Natural killer cell (primary cell): ENCODE measurements at places on chromosomes 11 and 22. TPM values are rescaled to one million over a fixed set of nuclear protein-coding genes. Genes with fewer than 3 reads are reported as not detected.
A peak's percentile ranks its signal among the peaks of the same experiment; 100 is the strongest.

DNA sequence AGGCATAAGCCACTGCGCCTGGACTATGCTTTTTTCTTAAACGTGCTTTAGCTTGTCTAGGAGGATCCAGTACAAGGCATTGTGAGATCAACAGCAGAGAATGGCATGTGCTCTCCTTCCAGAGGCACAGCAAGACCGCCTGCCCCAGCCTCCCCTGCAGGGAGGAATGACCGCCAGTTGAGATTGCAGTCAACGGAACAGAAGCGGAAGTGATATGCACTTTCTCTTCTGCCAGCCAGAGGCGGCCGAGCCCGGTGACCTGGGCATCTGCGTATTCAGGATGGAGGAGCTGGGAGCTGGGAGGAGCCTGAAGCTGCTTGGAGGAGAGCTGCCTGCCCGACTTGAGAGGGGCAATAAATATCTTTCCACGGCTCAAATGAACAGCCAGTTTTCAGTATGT, 243.0 kb downstream of the CTTN start:
- H3K36me3 ChIP-seq = no peaks in the 10 kb centered on the region
- no peak for DNase-seq
- H3K4me3 ChIP-seq = no peak overlapping the region
- no peaks in the 10 kb centered on the region for H3K27me3 ChIP-seq
- no peaks in the 10 kb centered on the region for H3K4me1 ChIP-seq
- H3K27ac ChIP-seq = no peak overlapping the region

- no peaks in the 10 kb centered on the region for H3K4me1 ChIP-seq
- no peaks in the 10 kb centered on the region for H3K27me3 ChIP-seq
- no peak overlapping the region for H3K27ac ChIP-seq
- no peaks in the 10 kb centered on the region for H3K36me3 ChIP-seq
Measured at GRCh38 chr22:32583921-32584335, 109.3 kb downstream of the FBXO7 start.

DNA sequence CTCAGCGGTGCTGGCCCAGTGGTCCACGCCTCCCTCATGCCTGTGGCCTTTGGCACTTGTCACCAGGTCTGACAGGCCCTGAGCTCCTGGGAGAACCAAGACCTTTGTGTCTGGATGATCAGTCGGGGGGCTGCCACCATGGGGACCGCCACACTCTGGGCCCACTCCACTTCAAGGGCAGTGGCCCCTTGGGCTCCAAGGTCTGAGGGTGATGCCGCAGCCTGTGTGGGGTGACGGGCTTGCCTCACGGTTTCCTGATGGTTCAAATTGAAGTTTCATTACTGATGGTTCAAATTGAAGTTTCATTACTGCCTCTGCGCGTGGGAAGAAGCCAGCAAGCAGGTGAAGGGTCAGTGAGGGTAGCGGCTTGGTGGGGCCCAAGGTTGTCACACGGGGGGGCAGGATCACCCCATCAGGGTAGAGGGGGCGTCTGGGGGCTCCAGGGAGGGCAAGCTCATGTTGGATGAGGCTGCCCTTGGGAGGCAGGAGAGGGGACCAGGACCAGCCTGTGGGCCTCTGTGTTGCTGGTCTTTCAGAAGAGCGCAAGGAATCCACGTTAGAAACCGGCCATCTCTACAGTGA, 27.5 kb downstream of the TRMU start:
- DNase-seq = no peak
- H3K4me3 ChIP-seq = no peak overlapping the region
- no peak overlapping the region for H3K27ac ChIP-seq
- no peaks in the 10 kb centered on the region for H3K27me3 ChIP-seq
- peaks cover 33% of the 10 kb centered on the region for H3K4me1 ChIP-seq

DNA sequence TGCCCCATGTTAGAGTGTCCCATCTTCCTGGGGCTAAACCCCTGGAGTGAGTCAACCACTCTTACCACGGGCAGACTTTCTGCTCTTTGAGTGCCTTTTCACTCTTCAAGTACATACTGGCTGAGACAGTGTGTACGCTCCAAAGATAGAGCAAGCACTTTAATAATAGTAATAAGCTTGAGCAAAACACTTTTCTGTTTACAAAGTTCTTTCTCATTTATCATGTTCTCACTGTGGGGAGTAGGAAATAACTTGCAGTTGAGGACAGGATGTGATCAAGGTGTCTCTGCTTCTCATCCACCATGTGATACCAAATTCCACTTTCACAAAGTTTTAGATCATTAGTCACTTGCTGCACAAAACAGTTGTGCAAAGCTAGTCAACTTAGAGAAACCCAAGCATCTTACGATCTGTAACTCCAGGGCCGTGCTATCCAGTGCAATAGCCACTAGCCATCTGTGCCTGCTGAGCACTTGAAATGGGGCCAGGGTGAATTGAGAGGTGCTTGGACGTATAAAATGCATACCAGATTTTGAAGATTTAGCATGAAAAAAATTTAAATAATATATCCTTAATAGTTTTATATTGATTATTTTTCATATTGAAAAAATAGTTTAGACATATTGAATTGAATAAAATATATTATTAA, 135.3 kb downstream of the KIF18A start:
- no peak overlapping the region for H3K27ac ChIP-seq
- H3K4me3 ChIP-seq = no peak overlapping the region
- DNase-seq = no peak
- H3K36me3 ChIP-seq = no peaks in the 10 kb centered on the region

- no peaks in the 10 kb centered on the region for H3K4me1 ChIP-seq
- H3K27me3 ChIP-seq = no peaks in the 10 kb centered on the region
- H3K36me3 ChIP-seq = no peaks in the 10 kb centered on the region
- no peak for DNase-seq
Measured at GRCh38 chr22:28408709-28409108, 270.9 kb downstream of the TTC28 start.

DNA sequence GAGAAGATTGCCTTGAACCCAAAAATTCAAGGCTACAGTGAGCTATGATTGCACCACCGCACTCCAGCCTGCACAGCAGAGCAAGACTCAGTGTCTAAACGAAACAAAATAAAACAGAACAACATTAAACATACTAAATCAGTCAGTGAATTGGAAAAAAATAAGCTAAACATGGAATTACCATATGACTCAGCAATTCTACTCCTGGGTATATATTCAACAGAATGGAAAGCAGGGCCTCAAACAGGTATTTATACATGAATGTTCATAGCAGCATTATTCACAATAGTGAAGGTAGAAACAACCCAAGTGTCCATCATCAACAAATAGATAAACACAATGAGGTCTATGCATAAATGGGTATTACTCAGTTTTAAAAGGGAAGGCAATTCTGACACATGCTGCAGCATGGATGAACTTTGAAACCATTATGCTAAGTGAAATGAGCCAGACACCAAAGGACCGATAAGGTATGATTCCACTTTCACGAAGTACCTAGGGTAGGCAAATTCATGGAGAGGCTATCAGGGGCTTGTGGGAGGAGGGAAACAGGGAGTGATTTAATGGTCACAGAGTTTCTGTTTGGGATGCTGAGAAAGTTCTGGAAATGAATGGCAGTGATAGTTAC, 15.5 kb downstream of the NTM start:
- H3K4me1 ChIP-seq = no peaks in the 10 kb centered on the region
- no peaks in the 10 kb centered on the region for H3K36me3 ChIP-seq
- no peak overlapping the region for H3K4me3 ChIP-seq

GRCh38 chr22:21816787-21817496, 50.5 kb downstream of the MAPK1 start:
- H3K27me3 ChIP-seq = no peaks in the 10 kb centered on the region
- peaks cover 61% of the 10 kb centered on the region for H3K4me1 ChIP-seq
- H3K4me3 ChIP-seq = no peak overlapping the region
- H3K27ac ChIP-seq = peak overlapping the region; percentile 88
- no peaks in the 10 kb centered on the region for H3K36me3 ChIP-seq

DNA sequence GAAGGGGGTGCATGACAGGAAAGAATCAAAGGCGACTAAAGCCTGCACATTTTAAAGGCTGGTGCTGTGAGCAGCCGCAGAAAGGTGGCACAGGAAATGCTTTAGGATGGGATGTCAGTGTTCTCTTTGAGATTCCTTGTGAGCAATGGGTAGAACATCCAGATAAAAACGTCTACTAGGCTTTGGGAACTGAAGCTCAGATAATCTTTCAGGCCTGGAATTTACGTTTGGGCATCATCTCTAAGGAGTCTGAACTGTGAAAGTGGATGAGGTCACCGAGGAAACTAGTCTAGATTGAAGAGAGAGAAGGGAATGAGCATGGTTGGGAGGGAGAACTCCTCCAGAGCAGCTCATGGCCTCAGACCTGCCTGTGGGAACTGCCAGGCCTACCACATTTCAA, 65.7 kb downstream of the FLI1 start:
- H3K4me3 ChIP-seq = no peak overlapping the region
- no peak for DNase-seq
- no peaks in the 10 kb centered on the region for H3K27me3 ChIP-seq

GRCh38 chr11:111301004-111301841, 2.9 kb downstream of the POU2AF3 start:
- no peaks in the 10 kb centered on the region for H3K36me3 ChIP-seq
- no peak for DNase-seq
- H3K27ac ChIP-seq = no peak overlapping the region
- H3K4me3 ChIP-seq = no peak overlapping the region

- H3K4me3 ChIP-seq = no peak overlapping the region
- H3K27me3 ChIP-seq = no peaks in the 10 kb centered on the region
- no peaks in the 10 kb centered on the region for H3K36me3 ChIP-seq
- DNase-seq = no peak
- no peak overlapping the region for H3K27ac ChIP-seq
Measured at GRCh38 chr11:26937386-26937785, 56.5 kb upstream of the FIBIN start.

DNA sequence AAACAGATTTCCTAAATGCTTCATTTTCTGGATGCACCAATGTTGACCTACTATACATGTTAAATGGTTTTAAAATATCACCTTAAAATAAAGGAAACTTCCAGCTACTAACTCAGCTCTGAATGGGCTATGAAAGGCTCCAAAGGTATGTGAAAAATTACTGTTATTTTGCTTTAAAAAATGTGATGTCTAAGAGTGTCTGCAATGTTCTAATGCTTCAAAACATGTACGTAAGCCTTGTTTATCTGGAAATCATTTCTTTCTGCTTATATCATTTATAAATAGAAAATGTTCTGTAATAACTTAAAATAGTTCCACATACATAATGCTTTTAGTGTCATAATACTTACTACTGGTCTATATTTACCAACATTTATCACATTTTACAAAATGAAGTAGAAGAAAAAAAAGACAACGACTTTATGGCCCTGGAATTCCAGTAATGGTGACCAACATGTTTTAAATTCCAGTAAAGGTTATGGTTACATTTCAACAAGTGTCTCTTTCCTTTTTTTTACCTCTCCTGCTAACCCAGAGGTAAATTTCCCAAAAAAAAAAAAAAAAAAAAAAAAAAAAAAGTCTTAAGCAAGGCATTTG, 2.5 kb downstream of the BDNF start:
- no peak for DNase-seq
- no peak overlapping the region for H3K27ac ChIP-seq
- no peaks in the 10 kb centered on the region for H3K36me3 ChIP-seq

DNA sequence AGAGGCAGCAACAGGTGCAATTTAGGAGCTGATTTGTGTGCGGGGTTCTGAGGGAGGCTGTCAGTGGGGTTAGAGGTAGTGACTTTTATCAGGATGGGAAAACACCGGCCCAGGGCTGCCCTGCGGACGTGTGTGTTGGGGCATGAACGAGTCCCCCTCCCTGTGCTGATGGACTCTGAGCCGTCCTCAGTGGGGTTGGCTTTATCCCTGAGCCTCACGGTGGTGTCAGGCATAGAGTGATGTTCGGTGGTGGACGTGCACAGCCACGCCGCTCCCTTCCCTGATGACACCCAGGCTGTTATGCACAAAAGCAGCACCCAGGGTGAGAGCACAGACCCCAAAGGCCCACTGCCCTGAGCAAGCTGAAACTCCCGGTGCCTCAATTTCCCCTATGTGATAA, 809.1 kb downstream of the BRD1 start:
- H3K27me3 ChIP-seq = no peaks in the 10 kb centered on the region
- no peak for DNase-seq

GRCh38 chr22:29330753-29331152, 15.3 kb upstream of the RASL10A start:
- peaks cover 66% of the 10 kb centered on the region for H3K36me3 ChIP-seq
- H3K27me3 ChIP-seq = no peaks in the 10 kb centered on the region
- H3K4me1 ChIP-seq = no peaks in the 10 kb centered on the region

DNA sequence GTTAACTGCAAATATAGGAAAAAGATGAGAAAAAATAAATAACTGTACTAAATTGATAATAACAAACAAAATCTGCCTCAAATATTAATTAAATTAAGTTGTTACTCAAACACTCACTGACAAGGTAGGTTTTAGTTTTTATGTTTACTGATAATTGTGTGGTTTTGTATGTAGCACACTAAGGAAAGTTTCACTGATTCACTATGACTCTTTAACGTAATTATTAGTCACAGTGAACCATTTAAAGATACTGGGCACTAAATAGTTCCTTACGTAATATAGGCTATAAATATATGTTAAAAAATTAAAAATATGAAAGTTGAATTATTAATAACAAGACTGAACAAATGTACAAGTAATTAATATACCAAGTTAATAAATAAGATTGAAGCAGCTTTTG, 2330.0 kb upstream of the RAG2 start:
- H3K4me3 ChIP-seq = no peak overlapping the region
- H3K36me3 ChIP-seq = no peaks in the 10 kb centered on the region
- no peak overlapping the region for H3K27ac ChIP-seq

- no peaks in the 10 kb centered on the region for H3K27me3 ChIP-seq
- DNase-seq = no peak
- no peak overlapping the region for H3K4me3 ChIP-seq
- no peaks in the 10 kb centered on the region for H3K4me1 ChIP-seq
- no peaks in the 10 kb centered on the region for H3K36me3 ChIP-seq
- H3K27ac ChIP-seq = no peak overlapping the region
Measured at GRCh38 chr22:19514831-19515565, 9.2 kb downstream of the CLDN5 start.

NUDT8 gene
- total RNA-seq = 1.7 TPM

APOBEC3G gene
- 237 TPM for total RNA-seq

ANO1 gene
- total RNA-seq = not detected

KLHDC7B gene
- total RNA-seq = 2.4 TPM

SPDYC gene
- not detected for total RNA-seq

SUSD2 gene
- total RNA-seq = 0.75 TPM
